ENCODE measurements at places on chromosomes 4 and X.

GRCh38 chrX:110163488-110163887 lies 154.4 kb downstream of the AMMECR1 start:
- no peak for DNase-seq

DNA sequence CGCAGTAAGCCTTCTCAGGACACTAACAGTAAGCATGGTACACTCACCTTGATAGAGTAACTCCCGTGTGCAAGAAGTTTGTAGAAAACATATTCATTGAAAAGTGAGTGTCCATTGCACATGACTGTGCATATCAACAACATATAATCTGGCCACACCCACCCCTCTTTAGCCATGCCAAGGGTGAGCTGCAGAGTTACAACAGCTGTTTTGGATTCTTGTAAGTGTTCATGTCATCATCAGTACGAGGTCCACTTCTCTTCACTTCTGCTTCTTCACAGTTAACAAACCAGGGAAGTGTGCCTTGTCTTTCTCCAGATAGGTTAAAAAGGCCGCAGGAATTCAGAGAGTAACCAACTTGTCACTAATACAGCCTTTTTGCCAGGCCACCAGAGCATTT lies 116.6 kb downstream of the IRF2 start:
- DNase-seq = no peak

- no peak for DNase-seq
Measured at GRCh38 chrX:77668391-77669237, 117.4 kb downstream of the ATRX start.

- no peak for DNase-seq
Measured at GRCh38 chr4:1991087-1991486, 17.7 kb downstream of the NELFA start.

All from stimulated activated CD8-positive, alpha-beta memory T cell treated with anti-CD3 and anti-CD28 coated beads, Interleukin-7, amount 100 ng/mL, for 1 hour (primary cell).